Cardiac muscle cell (in vitro differentiated cells and primary cell): ENCODE measurements at places on chromosomes 3 and 15. TPM values are rescaled to one million over a fixed set of nuclear protein-coding genes. Genes with fewer than 3 reads are reported as not detected.

GRCh38 chr3:57983734-57984518 lies 24.3 kb upstream of the FLNB start:
- no peaks in the 10 kb centered on the region for H3K36me3 ChIP-seq
- no peak for DNase-seq
- no peak overlapping the region for H3K27ac ChIP-seq
- H3K27me3 ChIP-seq = no peaks in the 10 kb centered on the region

DNA sequence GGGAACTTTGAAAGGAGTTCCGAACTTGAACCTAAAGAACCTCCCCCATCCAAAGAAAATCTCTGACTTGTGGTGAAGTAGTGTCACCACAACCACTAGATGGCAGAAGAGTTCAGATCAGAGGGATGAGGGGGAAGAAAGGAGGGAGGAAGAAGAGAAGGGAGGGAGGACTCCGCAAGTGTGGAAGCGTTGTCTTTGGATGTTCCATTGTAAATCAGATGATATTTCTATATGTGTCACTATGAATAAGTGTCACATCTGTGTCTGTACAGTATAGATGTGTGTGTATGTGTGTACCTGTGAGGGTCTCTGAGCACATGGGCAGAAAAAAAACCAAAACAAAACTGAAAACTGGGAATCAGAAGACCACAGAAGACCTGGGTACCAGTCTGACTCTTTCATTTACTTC lies 16.9 kb downstream of the SLC24A1 start:
- no peak overlapping the region for H3K27ac ChIP-seq
- H3K27me3 ChIP-seq = no peaks in the 10 kb centered on the region
- peak; percentile 87 for DNase-seq
- no peaks in the 10 kb centered on the region for H3K36me3 ChIP-seq

DNA sequence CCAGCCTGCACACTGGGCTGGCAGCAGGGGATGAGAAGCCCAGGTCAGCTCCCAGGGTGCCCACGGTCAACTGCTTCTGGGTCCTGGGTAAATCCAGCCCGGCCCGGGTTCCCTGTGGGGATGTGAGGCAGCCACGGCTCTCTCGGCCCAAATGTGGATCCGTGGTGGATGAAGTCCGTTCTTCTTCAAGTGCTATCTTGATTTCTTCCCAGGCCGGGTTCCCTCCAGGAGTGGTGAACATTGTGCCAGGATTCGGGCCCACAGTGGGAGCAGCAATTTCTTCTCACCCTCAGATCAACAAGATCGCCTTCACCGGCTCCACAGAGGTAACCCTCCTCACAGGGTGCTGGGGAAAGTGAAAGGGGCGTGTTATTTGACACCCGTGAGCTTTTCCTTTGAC lies 16.1 kb downstream of the ALDH1A3 start:
- no peak for DNase-seq
- H3K27ac ChIP-seq = no peak overlapping the region
- no peak overlapping the region for H3K4me3 ChIP-seq

GRCh38 chr15:101406036-101406435 lies 83.5 kb downstream of the PCSK6 start:
- DNase-seq = no peak
- no peak overlapping the region for H3K4me3 ChIP-seq
- H3K36me3 ChIP-seq = no peaks in the 10 kb centered on the region
- H3K27me3 ChIP-seq = no peaks in the 10 kb centered on the region
- H3K4me1 ChIP-seq = no peaks in the 10 kb centered on the region
- H3K27ac ChIP-seq = no peak overlapping the region

The HTR3E gene
- total RNA-seq = not detected in 2 replicates

The IL20RB gene
- 0.60 and 0.77 TPM in 2 replicates for total RNA-seq
